ENCODE measurements at places on chromosomes 16 and 17. TPM values are rescaled to one million over a fixed set of nuclear protein-coding genes. Genes with fewer than 3 reads are reported as not detected.

DNA sequence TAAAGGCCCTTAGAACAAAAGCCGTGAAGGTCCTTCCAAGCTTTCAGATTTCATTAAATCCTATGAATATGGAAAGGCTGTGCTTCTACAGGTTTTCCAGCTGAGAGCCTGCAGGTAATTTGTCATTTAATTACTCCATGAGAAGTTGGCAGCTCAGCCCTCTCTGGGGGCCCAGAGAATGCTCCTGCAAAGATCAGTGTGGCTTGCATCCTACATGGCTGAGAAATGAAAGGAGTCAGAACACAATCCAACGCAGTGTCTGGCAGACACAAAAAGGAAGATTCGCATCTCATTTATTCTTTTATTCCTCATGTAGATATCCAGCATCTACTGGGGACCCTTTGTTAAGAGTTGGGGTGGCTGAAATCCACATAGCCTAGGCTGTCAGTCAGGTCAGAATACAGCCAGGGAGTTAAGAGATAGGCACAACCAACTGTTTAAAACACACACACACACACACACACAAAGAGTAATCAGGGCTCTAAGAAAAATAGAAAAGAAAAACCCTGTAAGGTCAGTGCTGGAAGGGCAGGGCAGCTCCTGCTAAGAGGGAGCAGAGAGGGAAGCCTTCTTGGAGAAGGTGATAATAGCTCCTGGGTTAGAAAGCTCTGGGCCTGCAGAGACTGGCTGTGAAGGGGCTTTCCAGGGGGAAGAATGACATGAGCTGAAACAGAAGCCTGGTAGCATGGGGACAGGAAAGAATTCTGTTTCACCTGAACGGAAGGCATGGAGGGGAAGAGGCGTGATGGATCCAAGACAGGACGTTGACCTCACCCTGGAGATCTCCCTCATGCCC, 46.9 kb upstream of the WSCD1 start:
- DNase-seq = no peak

CHST6 gene
- 0.43 TPM for total RNA-seq

ASB16 gene
- total RNA-seq = not detected

GRCh38 chr17:40777459-40777858, 4.9 kb downstream of the KRT27 start:
- DNase-seq = no peak

LRRC37A gene
- 3.5 TPM for total RNA-seq

DNA sequence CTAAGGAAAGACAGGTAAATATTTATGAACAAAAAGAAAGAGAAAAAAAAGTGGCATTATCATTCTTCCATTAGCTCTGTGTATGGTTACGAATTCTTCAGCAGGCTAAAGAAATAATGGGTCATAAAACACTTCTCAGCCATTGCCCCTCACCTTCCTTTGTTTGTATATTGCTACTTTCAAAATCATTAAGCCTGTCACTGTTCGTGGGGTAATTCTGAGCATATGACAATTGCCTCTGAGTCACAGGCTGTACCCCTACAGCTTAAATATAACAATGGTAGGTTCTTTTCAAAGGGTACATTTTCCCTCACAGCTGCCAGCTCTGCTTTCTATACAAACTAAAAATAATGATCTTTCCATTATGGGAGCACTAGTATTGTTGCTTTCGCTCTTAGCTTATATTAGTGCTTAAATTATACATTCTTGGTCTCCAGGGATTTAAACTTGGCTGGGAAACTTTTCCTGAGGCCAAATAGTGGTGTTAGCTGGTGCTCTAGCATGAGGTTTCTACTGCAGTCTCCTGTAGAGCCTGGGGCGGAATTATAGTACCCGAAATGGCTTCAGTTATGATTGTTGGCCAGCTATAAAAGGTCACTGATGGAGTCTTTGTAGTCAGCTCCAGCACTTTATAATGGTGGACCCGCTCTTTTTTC, 74.7 kb upstream of the CDH11 start:
- no peak for DNase-seq
